ENCODE measurements at places on chromosomes 5 and 9.

DNA sequence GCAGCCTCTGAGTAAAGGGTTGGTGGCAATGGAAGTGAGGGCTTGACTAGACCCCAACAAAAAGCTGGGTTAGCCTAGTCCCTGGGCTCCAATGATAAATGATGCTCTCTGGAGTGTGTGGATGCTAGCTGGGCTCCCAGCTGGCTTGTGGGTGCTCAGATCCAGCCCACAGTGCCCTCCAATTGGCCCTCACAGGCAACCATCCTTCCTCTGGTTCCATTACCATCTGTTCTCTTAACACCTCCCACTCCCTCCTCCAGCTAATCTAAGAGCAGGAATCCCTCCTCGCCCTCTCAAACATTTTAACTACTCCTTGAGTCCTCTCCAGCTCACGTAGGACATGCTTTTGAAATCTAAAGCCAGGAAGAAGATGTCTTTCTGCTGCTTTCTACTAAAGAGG lies 25.2 kb upstream of the FRMD3 start:
- DNase-seq: no peak

DNA sequence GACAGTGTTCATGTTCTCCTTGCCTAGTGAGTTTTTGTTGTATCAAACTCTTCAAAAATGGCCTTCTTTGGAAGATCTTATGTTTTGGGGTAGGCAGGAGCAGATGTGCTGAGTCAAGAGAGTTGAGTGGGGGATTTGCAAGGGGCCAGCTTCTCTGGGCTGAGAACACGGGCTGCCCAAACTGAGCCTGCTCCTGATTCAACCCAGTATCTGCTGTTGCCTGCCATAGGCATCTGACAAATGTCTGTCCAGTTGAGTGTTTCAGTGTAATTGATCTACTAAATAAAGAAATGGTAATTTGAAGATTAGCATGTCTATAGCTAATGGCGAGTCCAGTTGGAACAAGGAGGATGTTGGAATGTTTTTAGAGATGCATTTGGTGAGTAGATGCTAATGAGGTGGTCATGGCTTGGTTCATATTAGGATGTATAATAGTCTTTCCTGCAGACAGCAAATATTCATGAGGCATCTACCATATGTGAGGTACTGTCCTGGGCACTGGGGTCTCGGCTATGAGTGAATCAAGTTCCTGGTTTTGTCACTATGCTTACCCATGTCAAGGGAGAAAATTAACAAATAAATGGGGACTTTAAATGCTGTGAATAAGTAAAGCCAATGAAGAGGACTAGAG lies 119.5 kb downstream of the ADCY2 start:
- no peak for DNase-seq

DNA sequence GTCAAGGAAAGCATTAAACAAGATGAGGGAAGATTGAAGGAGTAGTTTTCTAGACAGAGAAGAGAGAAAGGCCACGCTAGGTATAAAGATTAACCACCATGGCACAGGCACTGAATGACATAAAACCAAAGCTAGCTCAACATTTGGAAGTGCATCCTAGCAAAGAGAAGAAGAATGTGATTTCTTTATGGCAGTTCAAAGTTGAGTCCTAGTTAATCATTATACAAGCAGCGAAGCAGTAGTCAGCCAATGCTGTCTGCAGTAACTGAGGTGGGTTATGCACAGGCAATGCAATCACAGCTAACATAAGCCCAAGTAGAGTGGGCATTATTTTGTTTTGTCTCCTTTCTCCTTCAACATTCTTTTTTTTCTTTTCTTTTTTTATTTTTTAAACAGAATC lies 24.0 kb upstream of the ANKRD31 start:
- DNase-seq: no peak

DNA sequence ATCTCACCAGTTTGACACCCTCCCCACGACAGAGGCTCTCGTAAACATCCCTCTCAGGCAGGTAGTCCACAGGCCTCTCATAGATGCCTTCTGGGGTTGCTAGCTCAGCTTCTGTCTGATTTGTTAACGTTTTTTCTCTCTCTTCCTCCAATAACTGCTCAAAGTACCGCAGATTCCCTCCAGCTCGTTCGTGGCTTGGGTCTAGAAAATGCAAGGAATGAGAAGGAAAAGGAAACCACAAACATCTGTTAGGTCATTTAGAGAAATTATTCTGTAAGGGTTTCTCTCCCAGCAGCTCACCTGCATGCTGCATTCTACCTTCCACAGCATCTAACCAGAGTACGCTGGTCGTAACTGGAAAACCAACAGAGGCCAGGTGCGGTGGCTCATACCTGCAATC lies 18.5 kb downstream of the P4HA2 start:
- DNase-seq: no peak

DNA sequence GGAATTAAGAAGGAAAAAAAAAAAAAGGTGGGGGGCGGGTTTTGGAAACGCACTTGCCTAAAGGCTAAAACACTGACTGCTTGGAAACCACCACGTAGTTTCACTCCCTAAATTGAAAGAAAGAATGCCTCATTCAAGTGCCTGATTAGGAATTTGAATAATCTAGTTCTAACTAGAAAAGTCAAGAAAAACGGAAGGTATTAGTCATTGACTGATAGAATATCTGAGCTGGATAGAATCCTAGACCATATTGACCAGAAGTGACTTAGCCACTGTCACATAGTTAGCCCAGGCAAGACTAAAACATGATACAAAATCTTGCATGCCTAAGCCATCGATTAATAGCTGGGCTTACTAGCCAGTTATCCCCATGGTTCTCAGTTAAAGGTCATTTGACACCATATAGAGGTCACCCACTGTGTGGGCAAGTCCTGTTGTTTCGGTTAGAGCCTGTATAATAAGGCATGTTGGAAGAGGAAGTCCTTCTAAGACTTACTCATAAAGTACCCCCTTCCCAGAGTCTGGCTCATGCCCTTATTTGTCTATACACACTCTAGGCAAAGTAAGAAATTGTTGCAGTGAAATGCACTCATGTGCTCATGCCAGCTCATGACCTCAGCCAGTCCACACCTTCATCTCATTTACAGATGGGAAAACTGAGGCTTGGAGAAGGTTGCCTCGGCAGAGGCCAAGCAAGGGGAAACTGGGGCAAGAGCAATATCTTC lies 40.2 kb downstream of the SH3RF2 start:
- DNase-seq: no peak

- no peak for DNase-seq
Observed at GRCh38 chr5:94397508-94397907, 220.9 kb downstream of the KIAA0825 start.

DNA sequence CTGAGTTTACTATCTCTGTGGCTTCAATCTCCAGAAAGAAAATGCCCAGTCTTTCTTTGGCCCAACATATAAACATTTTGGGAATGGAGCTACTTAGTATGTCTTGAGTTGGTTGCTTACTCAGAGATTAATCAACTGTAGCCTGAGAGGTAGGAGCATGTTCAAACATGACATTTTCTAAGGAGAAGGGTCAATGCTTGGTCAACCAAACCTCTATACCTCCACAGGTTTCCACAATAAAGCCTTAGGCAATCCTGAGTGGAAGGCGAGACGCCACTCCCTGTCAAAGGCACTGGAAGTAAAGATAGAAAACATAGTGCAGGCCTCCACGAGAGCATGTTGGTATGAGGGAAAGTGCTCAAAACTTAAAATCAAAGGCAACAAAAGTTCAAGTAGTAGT lies 411.4 kb downstream of the KCTD16 start:
- DNase-seq: no peak

DNA sequence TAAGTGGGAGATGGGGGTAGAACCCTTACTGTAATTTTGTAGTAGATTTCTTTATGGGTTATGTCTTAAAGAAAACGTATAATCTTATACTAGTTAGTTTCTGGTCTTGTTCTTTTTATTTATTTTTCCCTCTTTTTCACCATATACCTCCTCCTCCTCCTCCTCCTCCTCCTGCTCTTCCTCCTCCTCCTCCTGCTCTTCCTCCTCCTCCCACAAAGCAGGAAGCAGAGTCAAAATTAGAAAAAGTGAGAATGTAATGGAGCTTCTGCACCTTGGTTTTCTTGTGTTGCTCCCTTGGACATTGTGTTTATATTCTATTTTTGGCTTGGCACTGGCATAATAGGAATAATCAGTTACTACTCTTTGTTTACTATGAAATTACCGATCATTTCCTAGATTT lies 4.5 kb downstream of the MACIR start:
- DNase-seq: no peak

GRCh38 chr5:14902826-14903560 lies 31.4 kb upstream of the ANKH start:
- DNase-seq: no peak

DNA sequence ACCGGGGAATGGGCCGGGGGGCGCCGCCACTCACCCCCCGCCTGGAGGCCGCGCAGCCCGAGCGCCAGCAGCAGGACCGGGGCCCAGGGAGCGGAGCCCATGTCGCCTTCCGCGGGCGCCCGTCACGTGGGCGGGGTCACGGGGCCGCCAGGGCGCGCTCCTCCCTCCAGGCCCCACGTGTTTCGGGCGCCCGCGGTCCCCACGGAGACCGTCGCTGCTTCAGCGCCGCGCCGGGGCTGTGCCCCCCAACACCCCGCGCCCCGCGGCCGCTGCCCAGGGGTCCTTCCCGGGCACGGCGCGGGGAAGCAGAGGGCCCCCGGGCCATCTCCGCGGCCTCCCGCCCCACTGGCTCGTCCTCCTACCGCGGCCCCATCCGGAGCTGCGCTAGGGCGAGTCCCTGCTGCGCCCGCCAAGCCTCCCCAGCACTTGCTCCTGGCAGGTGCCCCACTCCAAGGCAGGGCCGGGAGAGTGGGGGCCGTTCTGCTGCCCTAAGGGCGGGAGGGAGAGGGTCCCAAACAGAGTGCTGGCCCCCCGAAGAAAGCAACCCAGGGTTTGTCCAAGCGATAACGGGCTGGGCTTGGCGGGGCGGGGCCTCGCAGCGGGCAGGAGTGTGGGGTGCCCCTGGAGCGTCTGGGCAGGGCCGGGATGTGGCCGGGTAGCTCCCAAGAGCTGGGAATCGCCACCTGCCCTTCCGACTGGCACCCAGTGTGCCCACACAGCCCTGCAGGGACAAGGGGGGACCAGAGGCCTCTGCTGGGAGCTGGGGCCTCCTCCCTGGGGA lies at the start of gene DPP7:
Gene DPP7 (minus strand): TSS at position 121 of the 781 bp plus-strand sequence. CDS start 20 bp downstream, at position 101.
- peak; percentile 73 for DNase-seq

GRCh38 chr5:142798099-142798770 lies 28.1 kb downstream of the ARHGAP26 start:
- DNase-seq: peak; percentile 75

DNA sequence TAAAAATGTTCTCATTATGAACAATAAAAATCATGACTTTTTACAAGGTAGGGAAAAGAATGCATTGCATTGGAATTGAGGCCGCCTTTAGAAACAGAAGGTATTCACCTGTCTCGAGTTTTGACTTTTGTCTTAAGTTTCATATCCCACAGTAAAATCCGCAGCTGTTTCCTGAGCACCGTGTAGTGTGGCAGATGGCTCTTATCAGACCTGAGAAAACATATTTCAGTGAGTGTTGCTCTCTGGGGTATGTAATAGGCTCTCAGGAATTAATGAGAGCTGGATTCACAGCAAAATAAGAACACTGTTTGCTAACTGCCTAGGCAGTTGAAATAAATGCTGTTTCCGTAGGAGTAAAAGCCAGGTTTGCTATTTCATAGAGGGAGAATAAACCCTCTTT lies 221.4 kb downstream of the CFAP90 start:
- no peak for DNase-seq

DNA sequence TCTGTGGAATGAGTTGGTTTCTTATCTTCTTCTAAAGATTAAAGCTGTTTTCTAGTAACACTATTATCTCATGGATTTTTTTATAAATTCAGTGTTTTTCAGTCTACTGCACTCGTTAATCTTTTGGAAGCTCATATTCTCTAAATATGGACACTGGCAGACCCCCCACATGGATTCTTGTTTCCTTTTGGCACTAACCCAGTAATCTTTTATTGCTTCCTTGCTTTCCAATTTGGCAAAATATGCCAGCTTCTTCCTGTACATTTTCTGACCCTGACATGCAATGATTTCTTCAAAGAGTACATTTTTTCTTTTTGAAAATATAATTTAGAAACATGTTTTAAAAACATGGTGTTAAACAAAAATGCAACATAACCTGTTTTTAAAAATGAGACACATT lies 474.2 kb upstream of the FTMT start:
- no peak for DNase-seq

DNA sequence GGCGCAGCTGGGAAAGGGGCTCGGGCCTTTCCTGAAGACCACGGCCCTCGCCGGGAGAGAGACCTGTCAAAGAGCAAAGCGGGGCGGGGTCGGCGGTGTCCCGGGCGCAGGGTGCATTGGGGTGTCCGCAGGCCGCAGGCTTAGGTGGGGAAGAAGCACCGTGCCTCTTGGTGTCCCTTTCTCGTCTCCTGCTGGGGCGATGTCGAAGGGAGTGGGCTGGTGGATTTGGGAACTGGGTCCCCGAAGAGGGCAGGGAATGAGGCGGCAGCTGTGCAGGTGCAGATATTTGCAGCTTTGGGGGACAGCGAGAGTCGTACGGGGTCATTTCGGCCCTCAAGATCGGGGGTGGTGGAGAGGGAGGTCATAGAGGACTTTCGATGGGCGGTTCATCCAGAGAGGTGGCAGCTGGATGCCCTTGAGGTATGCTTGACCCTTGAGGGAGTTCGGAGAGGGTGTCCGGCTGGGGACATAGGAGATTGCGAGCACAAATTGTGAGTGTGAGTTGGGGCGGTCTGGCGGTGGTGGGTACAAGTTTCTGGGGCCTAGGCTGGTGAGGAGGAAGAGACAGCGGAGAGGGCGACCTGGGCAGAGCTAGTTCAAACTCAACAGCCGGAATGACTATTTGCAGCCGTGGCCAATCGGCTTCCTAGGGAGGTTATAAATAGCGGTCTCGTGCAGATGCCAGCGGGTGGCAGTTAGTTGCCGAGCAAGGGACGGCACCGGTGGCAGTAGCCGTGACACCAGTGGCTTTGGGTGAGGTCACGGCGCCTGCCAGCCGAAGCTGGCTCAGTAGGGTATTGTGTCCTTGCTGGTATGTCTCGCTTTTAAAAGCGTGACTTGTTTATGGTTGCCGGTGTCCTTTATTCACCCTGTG lies 601 bp downstream of the NNT start:
- peak; percentile 61 for DNase-seq

DNA sequence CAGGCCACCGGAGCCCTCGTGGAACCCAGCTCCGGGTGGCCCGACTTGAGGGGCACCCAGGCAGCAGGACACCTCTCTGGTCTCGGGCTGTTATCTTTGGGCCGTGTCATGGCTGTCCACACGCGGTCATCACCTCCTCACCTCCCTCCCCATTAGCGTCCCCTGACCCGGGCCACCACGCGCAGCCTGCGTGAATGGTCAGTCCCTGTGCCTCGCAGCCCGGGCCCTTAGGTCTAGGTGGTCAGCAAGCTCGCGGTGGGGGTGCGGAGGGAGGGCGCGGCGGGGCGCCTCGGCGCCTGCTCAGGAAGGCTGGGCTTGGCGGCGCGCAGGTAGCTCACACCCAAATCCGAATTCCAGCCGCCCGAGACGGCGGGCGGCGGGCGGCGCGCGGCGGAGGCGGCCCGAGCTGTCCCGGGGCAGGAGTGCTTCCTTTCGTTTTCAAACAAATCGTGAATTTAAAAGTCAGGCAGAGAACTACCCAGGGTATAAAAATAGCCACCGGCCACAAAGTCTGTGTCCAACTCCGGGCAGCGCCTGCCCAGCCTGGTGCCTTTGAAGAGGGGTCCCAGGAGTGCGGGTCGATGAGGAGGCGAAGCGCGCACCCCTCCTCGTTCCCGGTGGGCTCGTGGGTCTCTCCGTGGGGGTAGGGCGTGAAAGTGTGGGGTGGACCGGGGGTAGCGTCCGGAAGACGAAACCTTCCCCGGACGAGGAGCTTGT lies 1.0 kb upstream of the RXRA start:
- DNase-seq: no peak

Measured in T-helper 1 cell (primary cell).